Brain microvascular endothelial cell (primary cell): ENCODE measurements at places on chromosomes 5 and 9.

- peak; percentile 80 for DNase-seq
Measured at GRCh38 chr5:109105631-109106267, 304.0 kb downstream of the PJA2 start.

DNA sequence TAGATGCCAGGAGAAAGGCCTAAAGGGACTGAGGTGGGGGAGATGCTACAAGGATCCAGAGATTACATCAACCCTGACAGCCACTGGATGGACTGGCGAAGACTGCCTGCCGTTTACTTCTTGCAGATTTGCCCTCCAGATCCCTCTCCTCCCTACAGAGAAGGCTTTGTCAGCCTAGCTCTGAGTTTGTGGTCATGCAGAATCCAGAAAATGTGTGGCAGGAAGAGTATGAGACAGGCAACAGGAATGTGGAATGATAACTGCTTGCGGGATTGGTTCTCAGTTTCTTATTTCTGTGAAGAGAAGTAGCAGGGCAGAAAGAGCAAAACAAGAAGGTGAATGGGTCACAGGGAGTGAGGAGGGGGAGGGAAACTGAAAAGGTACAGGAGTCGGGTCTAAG lies 129.6 kb downstream of the TLE1 start:
- peak; percentile 95 for DNase-seq

GRCh38 chr9:630817-631216 lies 210.7 kb upstream of the DMRT1 start:
- DNase-seq, result no peak

DNA sequence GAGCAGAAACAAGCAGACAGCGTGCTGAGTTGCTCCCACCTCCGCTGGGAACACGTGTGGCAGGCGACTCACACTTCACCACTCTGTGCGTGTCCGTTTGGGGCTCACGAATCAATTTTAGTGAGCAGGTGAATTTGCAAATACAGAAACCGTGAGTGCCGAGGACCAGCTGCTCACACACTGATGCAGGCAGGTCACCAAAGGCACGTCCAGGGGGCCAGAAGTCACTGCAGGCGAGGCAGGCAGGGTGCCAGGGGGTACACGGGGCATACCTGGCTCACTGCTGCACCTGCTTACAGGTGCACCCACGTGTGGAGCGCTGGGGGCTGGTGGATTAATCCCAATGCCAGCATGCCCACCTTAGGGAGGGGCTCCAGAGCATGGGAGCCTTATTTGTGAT lies 68.8 kb downstream of the ZNF354C start:
- no peak for DNase-seq

GRCh38 chr5:5146530-5147160 lies 6.5 kb downstream of the ADAMTS16 start:
- no peak for DNase-seq

DNA sequence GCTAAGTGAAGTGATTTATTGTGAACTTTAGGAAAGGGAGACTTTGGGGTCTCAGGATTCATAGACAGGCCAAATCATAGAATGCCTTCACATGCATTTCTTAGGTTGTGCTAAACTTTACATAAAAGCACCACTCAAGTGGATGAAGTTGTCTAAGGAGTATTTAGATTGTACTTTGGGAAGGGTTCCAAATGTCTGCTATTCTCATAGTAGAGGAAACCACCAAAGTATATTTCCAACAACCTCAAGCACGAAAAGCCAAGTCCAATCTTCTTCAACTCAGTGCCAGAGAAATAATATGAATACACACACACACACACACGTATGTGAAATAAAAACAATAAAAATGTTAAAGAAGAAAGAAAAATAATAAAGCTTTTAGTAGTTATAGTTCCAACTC lies 41.8 kb downstream of the ENC1 start:
- no peak for DNase-seq

DNA sequence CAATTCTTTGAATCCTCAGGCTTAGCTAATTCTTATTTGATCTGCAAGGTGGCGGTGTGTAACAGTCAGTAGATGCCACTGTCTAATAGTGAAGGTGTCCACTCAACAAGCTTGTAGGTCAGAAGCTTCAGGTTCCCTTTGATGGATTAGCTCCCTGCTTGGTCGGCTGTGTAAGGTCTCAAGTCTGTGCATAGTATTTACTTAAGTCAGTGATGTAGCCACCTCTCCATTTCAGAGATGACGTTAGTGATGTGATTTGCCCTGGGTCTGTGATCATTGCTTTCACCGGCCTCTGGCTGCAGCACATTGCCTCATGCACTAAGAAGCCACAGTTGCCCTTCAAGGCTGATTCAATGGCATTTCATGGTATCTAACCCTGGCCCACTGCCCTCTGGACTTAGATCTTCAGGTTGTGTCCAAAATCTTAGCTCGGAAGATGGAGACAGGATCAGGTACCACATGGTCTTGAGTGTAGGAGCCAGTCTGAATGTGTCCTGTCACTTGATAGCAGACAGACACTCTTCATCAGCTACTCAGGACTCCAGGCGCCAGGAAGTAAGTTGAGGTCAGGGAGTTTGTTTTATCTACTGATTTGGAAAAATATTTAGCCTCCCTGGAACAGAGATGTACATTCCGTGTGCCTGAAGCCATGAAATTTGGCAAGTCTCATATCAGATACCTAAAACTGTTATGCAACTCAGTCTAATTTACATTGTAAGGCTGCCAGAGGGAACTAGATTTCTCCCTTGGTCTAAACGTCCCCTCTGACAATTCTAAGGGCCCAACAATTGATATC lies 42.9 kb downstream of the SUB1 start:
- DNase-seq, result no peak

DNA sequence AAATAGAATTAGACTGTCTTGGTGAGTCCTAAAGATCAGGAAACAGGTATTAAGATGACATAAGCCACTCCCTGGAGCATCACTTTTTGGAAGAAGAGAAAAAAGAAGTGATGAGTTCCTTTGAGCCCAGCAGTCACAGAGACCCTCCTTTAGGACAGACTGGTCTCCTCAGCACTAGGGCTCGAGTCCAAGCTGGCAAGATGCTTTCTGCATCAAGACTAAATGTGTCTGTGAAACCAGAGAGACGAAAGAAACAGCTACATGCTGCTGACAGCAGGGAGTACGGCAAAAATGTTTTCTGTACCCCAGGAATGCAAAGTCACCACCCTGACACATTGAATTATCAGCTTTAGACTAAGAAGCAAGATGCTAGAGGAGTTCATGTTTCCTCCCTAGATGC lies 184.5 kb downstream of the CRB2 start:
- DNase-seq, result no peak

DNA sequence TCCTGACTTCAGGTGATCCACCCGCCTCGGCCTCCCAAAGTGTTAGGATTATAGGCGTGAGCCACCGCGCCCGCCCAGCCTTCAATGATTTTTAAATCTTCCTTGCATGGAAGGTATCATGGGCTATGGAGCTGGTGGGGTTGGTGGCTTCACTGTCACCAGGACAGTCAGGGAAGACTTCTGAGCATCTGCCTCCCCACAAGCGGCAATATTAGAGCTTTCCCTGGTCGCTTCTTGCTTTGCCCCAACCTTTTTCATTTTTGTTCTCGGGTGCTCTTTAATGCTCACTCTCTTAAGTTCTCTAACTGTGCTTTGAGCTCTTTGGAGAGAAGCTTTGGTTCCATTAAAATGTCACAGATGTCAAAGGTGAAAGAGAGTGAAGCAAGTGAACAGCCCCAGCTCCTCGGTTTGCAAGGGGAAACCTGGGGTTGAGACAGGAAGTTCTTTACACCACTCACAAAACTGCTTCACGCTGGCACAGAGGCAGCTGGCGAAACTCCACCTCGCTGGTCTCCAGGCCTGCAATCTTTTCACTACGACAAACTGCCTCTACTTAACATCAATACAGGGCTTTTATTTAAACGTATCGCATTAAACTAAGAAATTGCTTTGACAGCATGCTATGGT lies 142.5 kb upstream of the RETREG1 start:
- no peak for DNase-seq

GRCh38 chr5:168752416-168753190 lies 173.4 kb upstream of the PANK3 start:
- no peak for DNase-seq

- DNase-seq, result no peak
Measured at GRCh38 chr9:14089051-14089803, 224.7 kb downstream of the NFIB start.

DNA sequence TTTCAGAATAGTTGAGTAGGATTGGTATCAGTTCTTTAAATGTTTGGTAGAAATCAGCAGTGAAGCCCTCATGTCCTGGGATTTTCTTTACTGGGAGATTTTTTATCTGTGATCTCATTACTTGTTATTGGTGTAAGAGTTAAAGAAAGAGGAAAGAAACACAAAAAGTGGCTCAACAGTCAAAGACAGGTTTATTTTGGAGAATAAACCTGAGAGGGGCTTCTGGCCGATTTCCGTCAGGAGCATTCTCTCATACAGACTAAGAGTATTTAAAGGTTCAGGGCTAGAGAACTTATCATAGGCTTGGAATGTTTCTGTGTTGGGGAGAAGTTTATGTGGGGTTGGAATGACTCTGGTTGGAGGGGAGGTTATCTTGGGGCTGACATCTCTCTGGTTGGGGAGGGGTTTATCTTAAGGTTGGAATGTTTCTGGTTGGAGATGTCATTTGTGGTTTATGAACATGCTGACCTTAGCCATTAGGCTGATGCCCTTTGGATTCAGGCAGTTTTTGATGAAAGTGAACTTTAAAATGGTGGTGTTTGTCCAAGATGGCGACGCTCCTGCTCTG lies 62.5 kb downstream of the CFAP95 start:
- DNase-seq, result no peak

- peak; percentile 74 for DNase-seq
Measured at GRCh38 chr5:123720955-123721354, 209.0 kb downstream of the CSNK1G3 start.

GRCh38 chr5:170554521-170555267 lies 50.9 kb downstream of the KCNIP1 start:
- DNase-seq, result peak; percentile 7

- DNase-seq, result no peak
Measured at GRCh38 chr9:93365427-93366118, 85.9 kb upstream of the FAM120A start.
